ENCODE measurements at places on chromosomes 12 and 14.

GRCh38 chr12:93167841-93168492 lies 209.8 kb upstream of the NUDT4 start:
- DNase-seq = no peak

- DNase-seq = no peak
These were observed 25.9 kb upstream of the GPR132 start for GRCh38 chr14:105091054-105091516.

GRCh38 chr12:119686355-119686754 lies 18.4 kb downstream of the PRKAB1 start:
- no peak for DNase-seq

GRCh38 chr12:54273981-54274380 lies 5.9 kb downstream of the CBX5 start:
- DNase-seq = no peak

GRCh38 chr12:113136128-113136989 lies 798 bp upstream of the RASAL1 start:
- DNase-seq = peak; percentile 14

- DNase-seq = no peak
These were observed 13.9 kb upstream of the ATP2A2 start for GRCh38 chr12:110266980-110267620.

DNA sequence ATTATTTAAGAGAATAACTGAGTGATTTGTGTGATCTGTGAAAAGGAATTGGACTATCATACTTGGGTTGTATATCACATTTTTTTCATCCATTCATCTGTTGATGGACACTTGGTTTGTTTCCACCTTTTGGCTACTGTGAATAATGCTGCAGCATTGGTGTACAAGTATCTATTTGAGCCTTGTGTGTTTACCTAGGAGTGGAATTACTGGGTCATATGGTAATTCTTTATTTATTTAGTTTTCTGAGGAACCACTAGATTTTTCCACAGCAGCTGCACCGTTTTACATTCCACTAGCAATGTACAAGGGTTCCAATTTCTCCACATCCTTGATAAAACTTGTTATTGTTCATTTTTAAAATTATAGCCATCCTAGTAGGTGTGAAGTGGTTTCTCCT lies 56.1 kb downstream of the APAF1 start:
- no peak for DNase-seq

- no peak for DNase-seq
These were observed 53.1 kb upstream of the RIN3 start for GRCh38 chr14:92460541-92460915.

DNA sequence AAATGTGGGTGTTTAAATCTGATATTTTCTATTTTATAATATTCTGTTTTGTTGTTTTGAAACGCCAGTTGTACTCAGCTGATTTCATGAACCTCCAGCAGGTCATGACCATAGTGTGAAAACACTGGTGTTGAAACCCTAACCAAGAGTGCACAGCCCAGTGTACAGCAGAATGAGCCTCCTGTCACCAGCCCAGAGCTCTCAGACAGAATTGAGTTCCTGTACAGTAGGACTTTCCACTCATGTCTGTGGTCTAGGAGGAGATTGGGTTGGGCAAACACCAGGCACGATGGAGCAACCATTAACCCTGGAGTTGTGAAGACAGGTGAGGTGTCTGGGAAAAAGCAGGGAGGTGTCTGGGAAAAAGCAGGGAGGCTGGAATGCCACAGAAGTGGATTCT lies 908.8 kb downstream of the VRK1 start:
- peak; percentile 62 for DNase-seq

DNA sequence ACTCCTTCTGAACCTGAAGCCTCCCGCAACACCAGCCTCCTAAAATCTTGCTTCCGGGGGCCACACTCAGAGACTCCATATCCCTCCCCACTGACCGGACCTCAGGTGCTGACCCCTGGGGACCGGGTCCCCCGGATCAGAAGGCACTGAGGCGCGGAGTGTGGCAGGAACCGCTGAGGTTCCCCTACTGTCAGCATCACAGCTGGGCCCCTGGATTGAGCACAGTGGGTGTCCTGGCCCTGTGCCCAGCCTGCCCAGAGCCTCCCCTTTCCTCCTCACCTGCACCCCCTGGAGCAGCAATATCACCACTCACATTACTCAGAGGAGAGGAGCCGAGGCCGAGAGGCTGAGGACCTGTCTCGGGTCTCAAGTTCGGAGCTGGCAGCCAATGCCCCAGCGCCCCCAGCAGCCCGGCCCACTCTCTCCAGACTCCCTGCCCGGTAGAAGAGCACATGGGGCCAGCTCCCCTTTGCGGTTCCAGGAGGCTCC lies 101.2 kb upstream of the EIF5 start:
- no peak for DNase-seq

DNA sequence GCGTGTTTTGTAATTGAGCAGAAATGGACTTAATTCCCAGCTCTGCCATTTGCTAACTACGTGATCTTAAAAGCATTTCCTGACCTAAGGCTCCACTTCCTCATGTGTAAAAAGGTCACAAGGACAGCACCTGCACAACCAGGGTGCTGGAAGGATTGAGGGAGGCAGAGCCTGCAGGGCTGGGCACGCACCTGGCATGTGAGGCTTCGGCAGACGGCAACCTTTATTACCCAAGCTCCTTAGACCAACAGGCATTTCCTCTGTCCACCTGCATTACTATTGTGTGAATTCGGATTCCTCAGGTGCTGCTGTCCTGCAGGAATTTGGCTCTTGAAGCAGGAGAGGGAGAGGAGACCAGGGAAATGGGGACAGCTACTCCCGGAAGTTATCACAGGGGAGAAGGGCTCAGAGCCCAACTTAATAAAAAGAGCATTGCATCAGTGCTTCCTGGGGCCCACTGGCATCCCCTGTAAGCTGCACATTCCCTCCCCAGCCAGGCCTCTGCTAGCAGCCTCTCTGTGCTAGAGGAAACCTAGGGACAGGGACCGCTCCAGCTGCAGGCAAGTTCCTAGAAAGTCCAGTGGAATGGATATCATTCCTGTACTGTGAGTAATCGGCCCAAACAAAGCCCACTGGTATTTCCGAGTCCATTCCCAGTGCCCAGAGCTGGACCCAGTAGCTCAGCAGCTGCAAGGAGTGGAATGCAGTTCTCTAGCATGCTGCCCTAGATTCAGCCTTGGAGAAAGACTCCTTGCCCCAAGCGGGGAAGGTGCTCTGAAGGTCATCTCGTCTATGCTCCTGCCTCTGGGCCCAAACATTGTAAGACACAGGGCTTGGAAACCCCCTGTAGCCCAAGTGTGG lies 157.1 kb upstream of the CCND2 start:
- no peak for DNase-seq

DNA sequence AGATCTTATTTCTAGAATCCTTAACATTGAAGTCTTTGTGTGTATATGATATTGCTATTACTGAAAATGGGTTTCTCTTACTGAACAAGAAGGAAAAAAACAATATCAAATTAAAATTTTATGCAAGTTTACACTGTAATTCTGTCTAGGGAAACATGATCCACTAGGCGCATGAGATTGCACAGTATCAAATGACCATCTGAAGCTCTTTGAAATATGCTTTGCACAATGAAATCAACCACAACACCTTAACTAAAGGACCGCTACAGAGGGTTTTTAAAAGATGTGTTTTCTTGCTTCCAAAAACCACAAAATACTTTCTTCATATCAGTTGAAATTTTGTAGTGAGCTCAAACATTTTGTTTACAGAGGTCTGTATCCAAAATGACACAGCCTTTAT lies 15.1 kb upstream of the KERA start:
- no peak for DNase-seq

- no peak for DNase-seq
These were observed 20.2 kb upstream of the FAM234B start for GRCh38 chr12:13023811-13024530.

DNA sequence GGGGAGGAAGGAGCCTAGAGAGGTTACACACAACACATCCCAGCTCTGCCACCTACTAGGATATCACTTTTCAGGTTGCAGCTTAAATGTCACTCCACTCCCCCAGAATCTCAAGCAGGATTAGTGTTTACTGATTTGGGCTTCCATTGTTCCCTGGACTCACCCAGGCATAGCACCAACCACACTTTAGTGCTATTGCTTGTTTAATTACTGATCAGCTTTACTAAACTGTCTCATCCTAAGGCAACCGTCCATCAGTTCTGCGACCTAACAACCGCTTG lies 6.1 kb upstream of the KRT18 start:
- DNase-seq = no peak

GRCh38 chr12:97047361-97047760 lies 140.3 kb downstream of the NEDD1 start:
- DNase-seq = no peak

DNA sequence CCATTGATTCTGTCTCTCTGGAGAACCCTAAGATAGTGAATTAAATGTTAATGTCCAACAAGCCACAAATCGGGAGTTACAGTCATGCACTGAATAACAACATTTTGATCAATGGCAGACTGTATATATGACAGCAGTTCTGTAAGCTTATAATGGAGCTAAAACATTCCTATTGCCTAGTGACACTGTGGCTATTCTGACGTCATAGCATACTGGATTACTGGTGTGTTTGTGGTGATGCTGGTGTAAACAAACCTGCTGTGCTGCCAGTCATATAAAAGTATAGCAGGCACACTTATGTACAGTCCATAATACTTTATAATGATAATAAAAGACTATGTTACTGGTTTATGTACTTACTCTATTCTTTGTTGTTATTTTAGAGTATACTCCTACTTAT lies 56.7 kb upstream of the BICD1 start:
- DNase-seq = no peak

DNA sequence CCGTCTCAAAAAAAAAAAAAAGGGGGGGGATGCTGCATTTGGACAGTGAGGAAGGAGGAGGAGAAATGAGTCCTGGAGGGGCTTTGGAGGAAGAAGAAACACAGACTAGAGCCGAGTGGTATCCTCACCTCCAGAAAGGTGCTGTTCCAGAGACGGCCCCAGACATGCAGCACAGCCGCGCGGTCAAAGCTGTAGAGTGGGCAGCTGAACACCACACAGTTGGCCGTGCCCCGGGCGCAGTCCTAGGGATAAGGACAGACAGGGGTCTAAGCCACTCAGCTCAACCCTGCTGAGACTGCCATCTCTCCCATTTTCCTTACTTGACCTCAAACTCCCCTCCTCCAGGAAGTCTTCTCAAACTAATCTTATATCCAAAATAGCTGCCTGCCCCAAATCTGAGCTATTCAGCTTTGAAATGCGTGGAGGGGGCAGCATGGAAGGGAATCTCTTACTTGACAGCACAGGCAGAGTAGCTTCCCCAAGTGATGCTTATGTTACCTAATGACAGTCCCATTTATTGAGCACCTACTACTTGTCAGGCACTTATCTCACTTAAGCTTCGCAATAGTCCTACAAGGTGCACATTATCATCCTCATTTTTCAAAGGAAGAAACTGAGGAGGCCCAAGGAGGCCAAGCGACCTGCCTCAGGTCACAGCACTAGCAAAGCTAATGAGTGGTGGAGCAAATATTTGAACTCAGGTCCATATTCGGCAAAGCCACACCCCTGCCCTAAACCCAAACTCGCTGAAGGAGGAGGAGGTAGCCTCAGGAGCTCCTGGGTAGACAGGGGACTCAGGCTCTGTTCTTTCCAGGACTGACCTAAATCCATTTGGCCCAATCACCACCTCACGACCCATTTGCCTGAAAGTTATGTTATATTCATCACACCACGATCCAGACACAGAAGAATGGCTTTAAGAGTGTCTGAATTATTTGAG lies 18.7 kb downstream of the ITGA7 start:
- DNase-seq = no peak

DNA sequence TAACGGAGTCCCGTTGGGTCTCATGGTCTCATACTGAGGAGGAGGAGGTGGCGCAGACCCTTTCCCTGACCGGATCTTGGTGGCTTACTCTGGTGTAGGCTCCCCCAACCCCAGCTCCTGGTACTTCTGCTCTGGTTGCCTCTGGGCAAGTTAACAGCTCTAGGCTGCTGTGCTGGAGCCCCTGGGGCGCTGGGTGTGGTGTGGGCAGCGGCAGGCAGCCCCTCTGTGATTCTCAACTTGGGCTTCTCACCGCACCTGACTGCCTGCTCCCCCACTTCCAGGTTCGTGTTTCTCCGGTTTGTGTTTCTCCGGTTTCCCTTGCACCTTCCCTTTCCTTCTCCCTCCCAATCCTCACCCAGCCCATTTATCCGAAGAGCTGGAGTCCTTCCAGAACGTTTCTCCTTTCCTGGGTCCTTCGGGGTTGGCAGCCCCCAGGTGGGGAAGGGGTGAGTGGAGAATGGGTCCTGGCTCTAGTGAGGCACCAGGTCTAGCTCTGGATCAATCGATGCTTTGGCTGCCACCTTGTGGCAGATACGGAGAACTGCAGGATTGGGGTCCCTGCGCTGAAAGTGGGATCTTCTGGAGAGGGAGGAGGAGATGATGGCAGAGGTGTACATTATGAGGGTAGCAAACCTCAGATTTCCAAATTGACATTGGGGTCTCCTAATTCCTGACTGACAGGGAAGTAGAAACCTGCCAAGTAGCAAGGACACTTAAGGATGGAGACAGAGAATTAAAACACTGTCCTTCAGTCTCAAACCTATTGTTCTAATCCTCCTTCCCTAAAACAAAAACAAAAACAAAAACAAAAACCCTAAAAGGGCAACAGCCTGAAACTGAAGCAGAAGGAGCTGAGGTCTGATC lies 8.3 kb downstream of the CISTR start:
- DNase-seq = peak; percentile 65

- DNase-seq = peak; percentile 38
These were observed 24.3 kb upstream of the PCNX1 start for GRCh38 chr14:70882776-70883492.

- DNase-seq = no peak
These were observed 8.4 kb upstream of the KRT80 start for GRCh38 chr12:52200086-52200780.

DNA sequence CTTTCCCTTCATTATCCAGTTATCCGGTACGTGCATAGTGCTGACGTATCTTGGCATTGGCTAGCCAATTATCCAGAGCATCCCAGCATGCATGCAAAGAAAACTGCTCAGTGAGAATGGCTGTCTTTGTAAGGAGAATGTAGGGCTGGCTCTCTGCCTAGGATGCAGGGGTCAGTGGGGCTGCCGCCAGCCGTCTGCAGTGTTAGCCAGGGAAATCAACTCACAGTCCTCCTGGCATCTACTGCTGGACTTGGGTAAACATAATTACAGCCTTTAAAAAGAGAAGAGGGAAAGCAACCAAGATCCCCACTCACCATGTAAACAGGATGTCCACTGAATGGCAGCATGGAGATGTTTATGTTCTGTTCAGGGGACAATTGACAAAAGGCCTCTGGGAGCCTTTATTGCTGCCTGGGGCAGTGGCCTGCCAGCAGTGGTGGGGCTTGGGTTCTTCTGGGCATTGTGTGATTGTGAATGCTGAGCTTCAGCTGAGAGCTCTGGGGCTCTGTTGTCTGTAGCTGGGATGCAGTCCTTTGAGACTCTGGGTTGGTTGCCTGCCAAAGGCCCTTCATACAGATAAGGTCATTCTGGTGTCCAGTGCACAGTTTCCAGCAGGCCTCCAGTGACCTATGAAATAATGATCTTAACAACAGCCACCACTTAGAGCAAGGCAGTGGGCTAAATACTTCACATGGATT lies 121.8 kb downstream of the TBC1D30 start:
- no peak for DNase-seq

All from CD4-positive, alpha-beta T cell treated with Interleukin-4 for 4 hours (primary cell).